ENCODE measurements at places on chromosomes 1 and 21. TPM values are rescaled to one million over a fixed set of nuclear protein-coding genes. Genes with fewer than 3 reads are reported as not detected.

The VCAM1 gene
- polyA plus RNA-seq, result not detected

The CHI3L2 gene
- 9.9 TPM for polyA plus RNA-seq

The SUSD4 gene
- polyA plus RNA-seq, result 0.34 TPM

The PRDM16 gene
- not detected for polyA plus RNA-seq

The HEYL gene
- polyA plus RNA-seq, result 0.13 TPM

The AMY1C gene
- not detected for polyA plus RNA-seq

The YBX1 gene
- polyA plus RNA-seq, result 301 TPM

The CD84 gene
- 33.5 TPM for polyA plus RNA-seq

The YOD1 gene
- 1.6 TPM for polyA plus RNA-seq

The PIP5K1A gene
- polyA plus RNA-seq, result 47.7 TPM

The UBL4B gene
- not detected for polyA plus RNA-seq

DNA sequence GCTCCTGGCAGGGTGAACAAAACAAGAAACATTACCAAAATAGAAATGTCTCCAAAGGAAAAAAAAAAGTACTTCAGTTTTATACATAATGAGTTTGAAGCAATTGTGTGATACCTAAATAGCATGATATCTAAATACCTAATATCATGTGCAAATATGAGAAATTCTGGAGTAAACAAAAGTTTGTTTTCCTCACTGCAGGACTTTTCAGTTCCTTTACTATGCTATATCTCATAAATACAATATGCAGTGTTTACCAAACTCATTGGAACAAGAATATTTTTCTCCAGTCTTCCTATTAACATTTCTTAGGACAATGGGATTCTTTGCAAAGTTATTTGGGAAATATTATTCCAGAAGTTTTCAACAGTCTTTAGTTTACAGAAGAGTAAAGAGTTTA, 98.1 kb downstream of the VAV3 start:
- no peak for DNase-seq

DNA sequence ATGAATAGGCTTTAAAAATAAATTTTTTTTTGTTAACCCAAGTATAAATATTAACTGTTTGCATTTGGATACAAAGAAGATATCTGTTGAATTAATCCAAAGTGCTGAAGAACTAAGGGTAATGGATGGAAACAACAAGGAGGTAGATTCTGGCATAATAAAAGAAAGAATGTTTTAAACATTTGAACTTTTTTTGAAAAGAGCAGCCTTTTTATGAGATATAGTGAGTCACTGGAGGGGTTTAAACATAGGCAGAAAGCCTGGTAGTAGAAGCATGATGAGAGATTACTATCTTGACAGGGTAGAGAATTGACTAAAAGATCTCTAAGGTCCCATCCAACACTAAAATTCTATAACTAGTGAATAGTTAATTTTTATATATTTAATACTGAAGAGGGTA, 2.7 kb downstream of the MIER1 start:
- DNase-seq, result no peak

DNA sequence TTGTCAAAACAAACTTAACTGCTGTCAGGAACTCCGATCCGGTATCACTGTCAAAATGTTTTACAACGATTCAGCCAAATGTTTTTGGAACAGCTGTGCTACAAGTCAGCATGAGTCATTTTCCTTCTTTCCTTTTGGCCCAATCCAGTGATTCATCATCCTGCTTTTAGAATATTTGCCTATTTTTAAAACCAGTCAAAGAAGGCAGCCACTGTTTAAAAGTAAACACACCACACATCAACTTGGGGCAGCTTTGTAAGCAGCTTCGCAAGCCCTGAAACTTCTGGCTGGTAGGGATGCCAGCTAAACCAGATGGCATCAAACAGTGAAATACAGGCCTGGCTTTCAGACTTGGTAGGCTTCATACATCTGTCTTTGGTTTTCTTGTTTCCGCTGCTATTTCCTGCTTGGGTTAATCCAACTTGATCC, 14.9 kb downstream of the MAP3K7CL start:
- DNase-seq, result peak; percentile 64

DNA sequence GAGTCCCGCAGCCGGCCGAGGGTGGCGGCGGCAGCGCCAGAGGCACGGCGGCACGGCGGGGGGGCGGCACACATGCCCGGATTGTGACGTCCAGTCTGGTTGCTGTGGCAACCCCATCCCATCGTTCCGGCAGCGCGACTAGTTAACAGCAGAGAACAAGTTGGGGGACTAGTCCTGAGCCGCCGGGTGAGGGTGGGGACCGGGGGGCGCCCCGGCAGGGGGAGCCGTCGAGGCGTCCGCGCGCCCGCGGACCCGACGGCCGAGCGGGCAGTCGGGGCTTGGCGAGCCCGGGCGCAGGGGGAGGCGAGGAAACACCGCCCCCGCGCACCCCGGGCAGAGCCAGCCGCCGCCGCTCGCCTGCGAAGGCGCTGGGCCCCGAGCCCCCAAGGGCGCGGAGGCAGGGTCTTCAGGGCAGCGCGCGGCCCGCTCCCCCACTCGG, at the start of gene CHD5:
Gene CHD5, minus strand, starts transcription at position 54 of the 439 bp plus-strand sequence. CDS start 298 bp downstream, outside the sequence.
- DNase-seq, result no peak

DNA sequence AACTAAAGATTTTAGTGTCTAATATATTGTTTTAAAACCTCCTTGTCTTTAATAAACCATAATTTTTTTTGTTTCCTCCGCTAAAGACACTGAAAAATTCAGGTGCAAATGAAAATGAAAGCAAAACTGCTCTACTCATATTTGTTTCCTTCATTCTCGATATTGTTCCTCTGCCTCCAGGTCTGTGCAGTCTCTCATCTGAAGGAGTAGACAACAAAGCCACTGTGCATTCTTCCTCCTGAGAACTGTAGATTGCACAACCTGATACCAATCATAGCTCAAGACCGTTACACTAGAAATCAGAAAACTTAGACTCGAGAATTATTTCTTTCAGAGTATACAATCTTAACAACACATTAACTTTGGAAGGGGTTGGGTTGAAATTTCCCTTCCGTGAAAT, 373.1 kb upstream of the CXADR start:
- no peak for DNase-seq

DNA sequence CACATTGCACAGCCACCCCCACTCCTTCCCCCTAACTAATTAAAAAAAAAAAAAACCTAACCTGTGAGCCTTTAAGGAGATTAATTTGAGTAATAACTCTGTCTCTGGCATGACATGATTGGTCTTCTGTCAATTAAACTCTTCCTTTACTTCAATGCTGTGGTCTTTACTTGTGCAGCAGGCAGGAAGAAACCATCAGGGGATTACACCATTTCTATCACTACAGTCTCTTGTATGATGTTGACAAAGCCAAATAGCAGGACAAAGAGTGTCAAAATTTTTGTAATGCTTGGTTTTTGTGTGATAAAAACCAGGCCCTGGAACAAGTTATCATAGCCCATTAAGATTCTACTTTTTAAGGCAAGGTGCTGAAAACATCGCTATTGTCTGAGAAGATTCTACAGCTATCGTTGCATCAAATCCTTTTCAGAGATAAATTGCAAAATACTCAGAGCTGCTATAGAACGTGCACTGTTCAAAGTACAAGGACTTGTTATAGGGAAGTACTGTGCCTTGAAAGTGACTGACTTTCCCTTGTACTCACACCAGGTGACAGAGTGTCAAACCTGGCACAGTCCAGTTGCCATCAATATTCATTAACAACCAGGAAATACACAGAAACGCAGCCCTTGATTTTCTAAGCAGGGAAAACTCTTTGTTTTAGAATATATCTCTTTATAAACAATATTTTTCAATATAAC, 37.7 kb downstream of the LHX9 start:
- DNase-seq, result no peak

- DNase-seq, result no peak
Measured at GRCh38 chr1:231796141-231796540, 169.6 kb downstream of the DISC1 start.

GRCh38 chr1:89581859-89582258, 51.1 kb upstream of the LRRC8C start:
- no peak for DNase-seq

DNA sequence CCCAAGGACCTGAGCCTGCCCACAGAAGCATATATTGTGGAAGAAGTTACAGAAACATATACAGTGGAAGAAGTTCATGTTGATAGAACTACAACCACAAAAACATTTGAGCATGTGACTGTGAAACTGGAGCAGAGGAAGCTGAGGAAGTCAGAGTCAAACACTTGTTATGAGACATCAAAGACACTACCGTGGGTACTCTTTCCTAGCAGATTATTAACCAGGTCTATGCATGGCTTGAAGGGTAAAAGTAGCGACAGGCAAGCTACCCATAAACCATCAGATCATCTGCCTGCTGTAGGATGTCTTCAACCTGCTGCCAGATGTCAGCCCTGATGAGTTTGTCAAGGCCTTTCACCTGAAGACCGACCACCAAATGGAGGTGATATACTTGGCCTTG, 35.8 kb downstream of the IVNS1ABP start:
- DNase-seq, result no peak

GRCh38 chr1:153831026-153831425, 55.8 kb downstream of the SLC27A3 start:
- no peak for DNase-seq

- DNase-seq, result no peak
Measured at GRCh38 chr1:87785386-87785785, 456.7 kb downstream of the LMO4 start.

- DNase-seq, result no peak
Measured at GRCh38 chr1:199724049-199724448, 303.5 kb upstream of the NR5A2 start.

DNA sequence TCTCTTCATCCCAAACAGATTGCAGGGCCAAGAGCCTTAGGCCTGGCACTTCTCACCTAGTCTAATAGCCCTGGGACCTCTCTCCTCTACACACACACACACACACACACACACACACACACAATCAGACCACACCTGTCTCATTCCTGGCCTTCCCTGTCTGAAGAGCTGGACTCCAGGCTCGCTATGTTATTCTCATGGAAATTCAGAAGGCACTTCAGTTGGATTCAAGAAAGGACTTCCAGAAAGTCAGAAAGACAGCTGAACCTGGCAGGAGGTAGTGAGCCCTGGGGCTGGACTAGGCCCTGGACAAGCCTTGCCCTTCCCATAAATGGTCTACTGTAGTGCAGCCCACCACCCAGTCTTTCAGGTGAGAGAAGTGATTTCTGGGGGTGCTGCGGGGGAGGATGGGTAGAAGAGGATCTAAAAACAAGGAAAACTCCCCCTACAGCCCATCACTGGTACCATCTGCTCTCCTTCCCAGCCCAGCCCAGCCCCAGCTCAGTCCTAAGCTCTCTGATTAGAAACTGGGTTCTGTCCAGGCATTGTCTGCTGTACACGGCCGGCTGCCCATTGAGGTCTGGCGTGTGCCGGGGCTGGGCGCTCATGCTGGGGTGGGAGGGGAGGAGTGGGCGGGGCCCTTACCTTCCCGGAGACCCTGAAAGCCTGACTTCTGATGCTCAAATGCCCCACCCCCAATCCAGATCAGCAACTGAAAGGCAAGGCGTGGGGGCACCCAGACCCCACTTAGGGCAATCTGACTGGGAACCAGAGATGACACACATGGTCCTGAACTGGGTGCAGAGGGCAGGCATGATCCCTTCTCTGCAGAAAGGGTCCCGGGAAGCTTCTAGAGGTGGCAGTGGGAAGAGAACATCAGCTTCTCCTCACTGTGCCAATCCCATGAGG, 2.5 kb downstream of the KIF21B start:
- no peak for DNase-seq

DNA sequence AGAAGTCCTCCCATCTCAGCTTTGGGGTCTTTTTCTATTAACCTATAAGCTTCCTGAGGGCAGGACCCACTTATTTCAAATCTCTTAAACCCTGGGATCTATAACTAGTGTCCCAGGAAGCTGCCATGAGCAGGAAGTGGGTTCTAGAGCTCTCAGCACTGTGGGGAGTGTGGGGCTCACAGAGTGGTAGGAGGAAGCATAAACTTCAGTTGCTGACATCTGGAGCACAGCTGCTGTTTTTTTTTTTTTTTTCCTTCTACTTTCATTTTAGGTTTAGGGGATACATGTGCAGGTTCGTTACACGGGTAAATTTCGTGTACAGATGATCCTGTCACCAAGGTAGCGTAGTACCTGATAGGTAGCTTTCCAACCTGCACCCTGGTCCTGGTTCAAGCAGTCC, 59.3 kb downstream of the AK4 start:
- no peak for DNase-seq

- DNase-seq, result no peak
Measured at GRCh38 chr21:46038871-46039397, 57.4 kb downstream of the COL6A1 start.
